ENCODE measurements at places on chromosomes 7 and 10. TPM values are rescaled to one million over a fixed set of nuclear protein-coding genes. Genes with fewer than 3 reads are reported as not detected.

PDK4 gene
- total RNA-seq, result 65.5 TPM

CTAGE8 gene
- total RNA-seq, result 6.3 TPM

AGBL3 gene
- 1.4 TPM for total RNA-seq

NANOS1 gene
- 4.3 TPM for total RNA-seq

ALOX5 gene
- total RNA-seq, result 21.2 TPM

UCN3 gene
- total RNA-seq, result not detected

GHRHR gene
- total RNA-seq, result not detected

EFCAB10 gene
- not detected for total RNA-seq

IFIT1 gene
- total RNA-seq, result 17.4 TPM

IMPDH1 gene
- 48.2 TPM for total RNA-seq

EN2 gene
- total RNA-seq, result 0.45 TPM

RBM20 gene
- 2.8 TPM for total RNA-seq

- no peak overlapping the region for H3K27ac ChIP-seq
- H3K4me3 ChIP-seq, result no peak overlapping the region
These were observed 73.7 kb upstream of the BAIAP2L1 start for GRCh38 chr7:98474558-98474957.

DNA sequence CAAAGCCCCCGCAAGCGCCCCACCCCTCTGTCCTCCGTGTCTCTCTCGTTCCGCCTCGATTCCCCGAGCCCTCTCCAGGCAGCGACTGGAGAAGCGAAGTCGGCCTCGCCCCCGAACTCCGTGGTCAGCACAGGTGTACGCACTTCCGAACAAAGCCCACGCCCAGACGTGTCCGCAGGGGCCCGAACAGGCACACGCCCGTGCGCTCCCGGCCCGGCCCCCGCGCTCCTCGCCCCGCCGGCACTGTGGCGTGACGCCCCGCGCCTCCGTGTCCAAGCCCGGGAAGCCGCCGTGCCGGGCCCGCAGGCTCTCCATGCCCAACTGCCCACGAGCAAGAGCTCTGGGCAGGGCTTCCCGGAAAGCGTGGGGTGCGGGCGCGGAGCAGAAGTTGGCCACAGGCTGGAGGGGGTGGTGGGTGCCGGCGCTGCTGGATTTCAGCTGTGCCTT lies 662 bp downstream of the NRCAM start:
- no peaks in the 10 kb centered on the region for H3K36me3 ChIP-seq
- no peak overlapping the region for H3K27ac ChIP-seq
- peaks cover 7% of the 10 kb centered on the region for H3K4me1 ChIP-seq
- H3K4me3 ChIP-seq, result peak overlapping the region; percentile 46

DNA sequence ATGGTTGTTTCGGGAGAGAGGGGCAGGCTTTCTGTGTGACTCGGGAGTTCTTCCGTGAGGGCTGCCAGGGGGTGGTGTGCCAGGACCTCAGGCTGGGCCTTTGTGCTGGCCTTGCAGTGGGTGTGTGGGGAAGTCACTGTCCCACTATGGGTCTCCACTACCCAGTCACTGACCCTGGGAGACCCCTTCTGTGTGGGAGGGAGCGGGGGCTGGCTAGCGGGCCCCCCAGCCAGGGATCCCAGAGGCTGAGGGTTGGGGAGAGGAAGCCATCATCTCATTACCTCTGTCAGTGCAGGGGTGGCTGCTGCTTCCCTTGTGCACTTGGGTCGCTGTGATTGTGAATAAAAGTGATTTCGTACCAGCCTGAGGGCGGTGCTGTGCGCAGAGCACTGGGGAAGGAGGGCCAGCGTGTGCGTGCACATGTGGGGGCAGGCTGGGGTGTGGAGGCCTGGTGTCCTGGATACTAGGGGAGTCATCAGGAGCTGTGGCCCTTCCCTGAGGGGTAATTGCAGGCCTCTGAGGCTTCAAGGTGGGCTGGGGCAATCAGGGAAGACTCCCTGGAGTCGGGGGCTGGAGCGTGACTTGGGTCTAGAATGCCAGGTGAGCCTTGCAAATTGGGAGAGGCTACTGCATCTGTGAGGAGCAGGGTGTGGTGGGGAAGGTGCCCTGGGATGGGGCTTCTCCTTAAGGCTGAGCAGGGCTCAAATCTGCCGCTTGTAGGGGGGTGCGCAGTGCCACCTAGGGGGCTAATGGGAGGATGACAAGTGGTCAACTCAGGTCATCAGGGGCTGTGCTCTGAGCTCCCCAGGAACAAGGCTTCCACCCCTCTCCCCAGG lies 98.9 kb downstream of the NEURL1 start:
- no peaks in the 10 kb centered on the region for H3K36me3 ChIP-seq
- H3K4me3 ChIP-seq, result no peak overlapping the region
- H3K27me3 ChIP-seq, result no peaks in the 10 kb centered on the region
- no peaks in the 10 kb centered on the region for H3K4me1 ChIP-seq

DNA sequence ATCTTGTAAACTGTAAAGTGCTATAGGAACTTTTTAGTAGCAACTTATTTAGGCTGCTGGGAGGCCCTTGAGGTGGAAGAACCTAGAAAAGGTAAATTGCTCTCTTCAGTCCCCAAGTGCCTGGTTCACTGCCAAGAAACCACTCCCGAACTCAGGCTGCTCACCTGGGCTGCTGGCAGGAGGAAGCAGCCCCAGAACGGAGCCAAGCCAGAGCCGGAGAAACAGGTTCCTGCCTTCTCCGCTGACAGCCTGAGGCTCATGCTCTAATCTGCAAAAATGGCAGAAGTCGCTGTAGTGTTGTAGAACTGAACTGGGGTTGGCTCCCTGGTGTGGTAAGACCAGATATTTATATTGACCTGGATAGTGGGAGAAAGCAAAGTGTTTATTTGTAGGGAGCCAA lies 136.0 kb downstream of the CUL2 start:
- no peaks in the 10 kb centered on the region for H3K36me3 ChIP-seq
- no peaks in the 10 kb centered on the region for H3K27me3 ChIP-seq
- H3K4me3 ChIP-seq, result no peak overlapping the region
- H3K4me1 ChIP-seq, result no peaks in the 10 kb centered on the region
- peak overlapping the region; percentile 9 for H3K27ac ChIP-seq

DNA sequence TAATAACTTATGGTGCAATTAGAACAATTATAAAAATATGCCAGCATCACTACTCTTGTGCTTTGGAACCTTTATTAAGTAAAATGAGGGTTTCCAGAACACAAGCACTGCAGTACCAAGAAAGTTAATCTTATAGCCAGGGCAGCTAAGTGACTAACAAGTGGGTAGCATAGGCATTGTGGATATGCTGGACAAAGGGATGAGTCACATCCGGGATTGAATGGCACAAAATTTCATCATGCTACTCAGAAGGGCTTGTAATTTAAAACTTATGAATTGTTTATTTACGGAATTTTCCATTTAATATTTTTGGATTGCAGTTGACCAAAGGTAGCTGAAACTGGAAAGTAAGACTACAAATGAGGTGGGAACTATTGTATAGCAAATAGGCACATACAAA lies 250.6 kb downstream of the C7orf25 start:
- H3K36me3 ChIP-seq, result no peaks in the 10 kb centered on the region
- no peak overlapping the region for H3K4me3 ChIP-seq
- no peak overlapping the region for H3K27ac ChIP-seq
- DNase-seq, result no peak
- no peaks in the 10 kb centered on the region for H3K4me1 ChIP-seq
- no peaks in the 10 kb centered on the region for H3K27me3 ChIP-seq

- H3K4me1 ChIP-seq, result no peaks in the 10 kb centered on the region
- no peak overlapping the region for H3K27ac ChIP-seq
- H3K36me3 ChIP-seq, result no peaks in the 10 kb centered on the region
- no peaks in the 10 kb centered on the region for H3K27me3 ChIP-seq
- DNase-seq, result no peak
These were observed 308.3 kb upstream of the IGFBP3 start for GRCh38 chr7:46229409-46229808.

DNA sequence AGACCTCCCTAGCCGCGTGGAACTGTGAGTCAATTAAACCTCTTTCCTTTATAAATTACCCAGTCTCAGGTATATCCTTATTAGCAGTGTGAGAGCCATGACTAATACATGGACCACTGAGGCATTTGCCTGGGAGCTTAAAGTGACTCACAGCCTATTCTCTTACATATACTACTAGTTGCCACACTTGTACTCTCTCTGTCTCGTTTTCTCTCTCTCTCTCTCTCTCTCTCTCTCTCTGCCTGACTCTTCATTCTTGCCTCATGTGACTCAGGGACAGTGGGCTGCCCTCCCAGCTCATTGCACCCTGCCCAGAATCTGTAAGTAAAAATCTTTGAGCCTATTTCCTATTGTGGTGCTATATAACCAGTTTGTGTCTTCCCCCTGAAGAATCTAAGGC lies 238.5 kb upstream of the MAGI2 start:
- H3K4me3 ChIP-seq, result no peak overlapping the region
- no peak overlapping the region for H3K27ac ChIP-seq
- DNase-seq, result no peak
- no peaks in the 10 kb centered on the region for H3K36me3 ChIP-seq
- no peaks in the 10 kb centered on the region for H3K27me3 ChIP-seq

DNA sequence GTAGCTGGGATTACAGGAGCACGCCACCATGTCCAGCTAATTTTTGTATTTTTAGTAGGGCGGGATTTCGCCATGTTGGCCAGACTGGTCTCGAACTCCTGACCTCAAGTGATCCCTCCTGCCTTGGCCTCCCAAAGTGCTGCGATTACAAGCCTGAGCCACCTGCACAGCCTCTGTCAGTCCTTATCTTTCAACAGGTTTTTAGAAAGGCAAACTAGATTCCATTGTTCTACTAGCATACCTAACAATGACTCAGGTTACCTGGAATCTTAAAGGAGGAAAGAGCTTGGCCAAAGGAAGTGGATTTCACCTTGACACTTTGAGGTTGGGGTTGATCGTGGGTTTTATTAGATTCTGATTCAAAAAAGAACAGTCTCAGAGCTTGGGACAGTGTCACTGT lies 3.2 kb downstream of the ABCC2 start:
- no peak overlapping the region for H3K27ac ChIP-seq
- H3K36me3 ChIP-seq, result no peaks in the 10 kb centered on the region
- no peaks in the 10 kb centered on the region for H3K27me3 ChIP-seq

DNA sequence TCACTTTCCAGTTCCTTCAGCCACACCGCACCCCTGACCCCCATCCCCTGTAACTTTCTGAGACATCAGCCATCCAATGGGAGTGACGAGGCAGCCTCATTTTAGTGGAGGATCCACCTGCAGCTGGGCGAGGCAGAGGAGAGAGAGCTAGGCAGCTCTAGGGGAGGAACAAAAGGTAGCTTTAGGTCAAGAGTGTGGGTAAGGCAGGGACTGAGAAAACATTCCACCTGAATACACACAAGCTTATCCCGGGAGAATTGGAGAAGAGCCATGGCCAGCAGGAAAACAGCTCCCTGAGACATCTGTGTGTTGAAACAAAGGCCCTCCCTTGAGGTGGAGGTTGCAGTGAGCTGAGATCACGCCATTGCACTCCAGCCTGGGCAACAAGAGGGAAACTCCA lies 6.7 kb upstream of the KLRG2 start:
- H3K27ac ChIP-seq, result no peak overlapping the region
- H3K4me1 ChIP-seq, result no peaks in the 10 kb centered on the region
- H3K36me3 ChIP-seq, result no peaks in the 10 kb centered on the region
- DNase-seq, result peak; percentile 58
- no peaks in the 10 kb centered on the region for H3K27me3 ChIP-seq

DNA sequence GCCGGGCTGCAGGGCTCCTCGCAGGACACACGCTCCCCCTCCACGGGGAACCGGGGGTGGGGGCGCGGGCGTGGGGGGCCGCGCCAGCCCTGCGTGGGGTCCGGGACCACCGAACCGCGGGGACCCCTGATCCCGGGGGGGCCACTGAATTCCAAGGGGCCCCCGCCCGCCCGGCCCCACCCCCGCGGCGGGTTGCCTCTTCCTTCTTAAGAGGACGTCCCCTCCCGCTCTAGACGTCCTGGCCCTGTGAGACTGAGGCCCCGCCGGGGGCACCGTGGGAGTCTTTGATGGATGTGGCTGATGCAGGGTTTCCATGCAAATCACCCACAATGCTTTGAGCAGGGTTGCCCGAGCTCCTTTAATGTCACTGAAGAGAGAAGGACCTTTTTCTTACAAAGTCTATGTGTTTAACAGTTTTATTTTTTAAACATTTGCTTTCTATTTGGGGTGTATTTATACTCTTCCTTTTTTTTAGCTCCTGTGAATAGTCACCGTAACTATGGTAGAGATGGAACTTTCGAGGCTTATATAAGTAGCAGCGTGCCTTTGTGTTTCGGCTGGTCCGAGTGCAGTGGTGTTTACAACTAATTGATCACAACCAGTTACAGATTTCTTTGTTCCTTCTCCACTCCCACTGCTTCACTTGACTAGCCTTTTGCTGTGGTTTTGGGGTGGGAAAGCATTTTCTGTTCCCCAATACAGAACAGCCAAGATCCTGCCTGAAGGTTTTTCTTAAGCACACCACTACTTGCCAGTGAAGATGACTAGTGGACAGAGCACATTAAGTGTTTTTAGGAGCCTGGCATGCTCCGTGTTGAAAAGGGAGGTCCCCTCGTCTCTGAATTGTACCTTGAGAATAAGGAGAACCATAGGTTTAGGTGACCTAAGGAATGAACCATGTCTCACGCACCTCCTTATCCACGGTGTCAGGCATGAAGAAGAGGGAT lies 44.8 kb downstream of the PDIA4 start:
- no peaks in the 10 kb centered on the region for H3K27me3 ChIP-seq
- H3K36me3 ChIP-seq, result no peaks in the 10 kb centered on the region
- peak; percentile 36 for DNase-seq
- peak overlapping the region; percentile 49 for H3K4me3 ChIP-seq
- peaks cover 7% of the 10 kb centered on the region for H3K4me1 ChIP-seq

GRCh38 chr10:101695404-101695890 lies 477 bp upstream of the FBXW4 start:
- peak overlapping the region; percentile 85 for H3K4me3 ChIP-seq
- H3K27me3 ChIP-seq, result no peaks in the 10 kb centered on the region
- H3K4me1 ChIP-seq, result peaks cover 10% of the 10 kb centered on the region
- peak overlapping the region; percentile 99 for H3K27ac ChIP-seq
- no peaks in the 10 kb centered on the region for H3K36me3 ChIP-seq

- no peak overlapping the region for H3K4me3 ChIP-seq
- no peaks in the 10 kb centered on the region for H3K27me3 ChIP-seq
- H3K4me1 ChIP-seq, result no peaks in the 10 kb centered on the region
These were observed 165.5 kb upstream of the TARP start for GRCh38 chr7:38438970-38439369.

GRCh38 chr7:43538404-43538771 lies 44.5 kb upstream of the STK17A start:
- H3K27ac ChIP-seq, result no peak overlapping the region
- no peaks in the 10 kb centered on the region for H3K36me3 ChIP-seq
- no peaks in the 10 kb centered on the region for H3K4me1 ChIP-seq
- no peaks in the 10 kb centered on the region for H3K27me3 ChIP-seq

DNA sequence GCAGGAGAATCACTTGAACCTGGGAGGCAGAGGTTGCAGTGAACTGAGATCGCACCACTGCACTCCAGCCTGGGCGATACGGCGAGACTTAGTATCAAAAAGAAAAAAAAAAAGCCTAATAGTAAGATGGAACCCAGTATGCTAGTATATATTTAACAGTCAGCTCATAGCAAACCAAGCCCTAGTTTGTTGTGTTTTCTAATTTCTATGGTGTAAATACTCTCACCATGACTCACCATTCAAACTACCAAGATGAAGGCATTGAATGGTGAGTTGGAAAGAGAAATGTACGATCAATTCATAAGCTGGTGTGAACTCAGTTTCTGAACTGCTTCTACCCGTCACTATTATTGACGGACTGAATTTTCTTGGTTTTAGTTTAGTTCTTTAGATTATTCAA lies 173.7 kb upstream of the KAT6B start:
- no peak for DNase-seq
- no peak overlapping the region for H3K27ac ChIP-seq
- no peaks in the 10 kb centered on the region for H3K36me3 ChIP-seq
- no peaks in the 10 kb centered on the region for H3K27me3 ChIP-seq
- H3K4me1 ChIP-seq, result no peaks in the 10 kb centered on the region
- H3K4me3 ChIP-seq, result no peak overlapping the region

GRCh38 chr10:120926611-120927010 lies 75.4 kb downstream of the WDR11 start:
- H3K4me3 ChIP-seq, result no peak overlapping the region
- no peak overlapping the region for H3K27ac ChIP-seq
- DNase-seq, result no peak
- no peaks in the 10 kb centered on the region for H3K36me3 ChIP-seq
- H3K27me3 ChIP-seq, result no peaks in the 10 kb centered on the region
